WTC11 (cell line): ENCODE measurements at places on chromosomes 11 and 22.

DNA sequence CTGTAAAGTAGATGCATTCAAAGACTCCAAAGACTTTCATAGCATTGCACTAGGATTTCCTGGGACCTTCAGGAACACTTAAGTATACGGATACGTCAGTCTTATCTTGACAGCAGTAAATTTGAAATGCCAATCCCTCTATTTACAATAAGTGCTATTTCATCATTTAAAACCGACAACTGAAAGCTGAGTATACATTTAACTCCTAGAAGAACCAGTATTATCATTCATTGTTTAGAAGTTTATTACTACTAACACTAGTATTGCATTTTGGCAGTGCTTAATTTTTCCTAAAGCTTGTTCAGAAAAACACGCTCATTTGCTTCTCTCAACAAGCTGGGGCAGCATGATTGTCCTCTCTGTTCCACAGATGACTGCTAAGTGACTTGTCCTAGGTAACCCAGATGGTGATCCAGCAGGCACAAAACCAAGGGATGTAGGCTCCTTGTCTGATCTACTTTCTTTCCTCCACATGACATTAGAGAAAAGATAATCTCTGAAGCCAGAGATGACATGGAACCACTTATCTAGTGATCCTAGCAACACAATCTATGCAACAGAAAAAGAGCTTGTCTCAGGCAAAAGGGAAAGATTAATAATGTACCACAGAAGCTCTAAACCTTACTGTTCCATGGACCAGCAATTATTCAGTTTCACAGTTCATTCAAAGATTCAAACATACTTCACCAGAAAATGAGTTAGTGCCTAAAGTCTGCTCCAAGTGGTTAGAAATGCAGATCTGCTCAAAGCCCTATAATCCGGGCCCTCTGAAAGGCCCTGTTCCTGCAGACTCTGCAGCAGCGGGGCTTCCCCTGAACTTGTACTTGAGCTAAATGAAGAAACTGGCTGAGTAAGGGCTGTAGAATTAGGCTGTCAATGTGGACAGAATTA is 5.2 kb downstream of the MAML2 start:
- no peak for DNase-seq

- no peak for DNase-seq
These were observed 48.2 kb upstream of the SMCO4 start for GRCh38 chr11:93591247-93591898.

- DNase-seq: no peak
These were observed 24.3 kb downstream of the MPPED1 start for GRCh38 chr22:43435851-43436811.

DNA sequence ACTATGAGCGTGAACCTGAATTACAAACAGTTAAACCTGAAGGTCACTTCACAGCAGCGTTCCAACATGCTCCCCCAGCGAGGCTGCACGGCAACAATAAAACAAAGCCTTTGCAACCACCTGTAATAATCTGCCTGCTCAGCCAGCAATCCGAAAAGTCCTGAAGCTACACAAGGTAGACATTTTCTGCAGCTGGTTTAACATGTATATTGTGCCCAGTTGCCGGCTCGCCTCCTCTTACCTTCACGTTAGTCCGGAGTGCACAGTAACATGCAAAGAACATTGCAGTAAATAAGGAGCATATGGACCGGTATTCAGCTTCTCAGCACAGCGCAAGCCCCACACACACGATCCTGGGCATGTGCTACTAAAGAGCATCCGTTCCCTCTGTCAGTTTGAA is 704.3 kb downstream of the DLG2 start:
- DNase-seq: no peak

DNA sequence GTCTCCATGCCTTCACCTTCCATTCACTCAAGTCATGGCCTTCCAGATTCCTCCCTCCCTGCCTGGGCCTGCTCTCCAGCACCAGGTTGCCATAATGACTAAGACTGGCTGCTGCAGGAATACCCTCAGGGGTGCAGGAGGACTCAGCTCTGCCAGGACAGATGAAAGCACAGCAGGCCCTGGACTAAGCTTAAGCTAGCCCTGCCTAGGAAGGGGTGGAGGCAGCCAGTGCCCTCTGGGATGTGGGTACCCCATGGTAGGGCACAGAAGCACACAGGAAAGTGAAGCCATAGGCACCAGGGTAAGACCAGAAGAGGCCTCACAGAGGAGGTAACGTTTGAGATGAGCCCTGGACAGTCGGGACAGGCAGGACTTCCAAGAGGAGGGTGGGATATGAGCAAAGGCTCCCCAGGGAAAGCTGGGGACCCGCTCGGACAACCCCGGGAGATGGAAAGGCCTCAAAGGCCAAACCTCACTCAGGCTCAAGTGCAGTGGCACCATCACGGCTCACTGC is 3.0 kb upstream of the RIN1 start:
- no peak for DNase-seq

GRCh38 chr11:30171661-30172060 is 59.2 kb upstream of the FSHB start:
- no peak for DNase-seq

DNA sequence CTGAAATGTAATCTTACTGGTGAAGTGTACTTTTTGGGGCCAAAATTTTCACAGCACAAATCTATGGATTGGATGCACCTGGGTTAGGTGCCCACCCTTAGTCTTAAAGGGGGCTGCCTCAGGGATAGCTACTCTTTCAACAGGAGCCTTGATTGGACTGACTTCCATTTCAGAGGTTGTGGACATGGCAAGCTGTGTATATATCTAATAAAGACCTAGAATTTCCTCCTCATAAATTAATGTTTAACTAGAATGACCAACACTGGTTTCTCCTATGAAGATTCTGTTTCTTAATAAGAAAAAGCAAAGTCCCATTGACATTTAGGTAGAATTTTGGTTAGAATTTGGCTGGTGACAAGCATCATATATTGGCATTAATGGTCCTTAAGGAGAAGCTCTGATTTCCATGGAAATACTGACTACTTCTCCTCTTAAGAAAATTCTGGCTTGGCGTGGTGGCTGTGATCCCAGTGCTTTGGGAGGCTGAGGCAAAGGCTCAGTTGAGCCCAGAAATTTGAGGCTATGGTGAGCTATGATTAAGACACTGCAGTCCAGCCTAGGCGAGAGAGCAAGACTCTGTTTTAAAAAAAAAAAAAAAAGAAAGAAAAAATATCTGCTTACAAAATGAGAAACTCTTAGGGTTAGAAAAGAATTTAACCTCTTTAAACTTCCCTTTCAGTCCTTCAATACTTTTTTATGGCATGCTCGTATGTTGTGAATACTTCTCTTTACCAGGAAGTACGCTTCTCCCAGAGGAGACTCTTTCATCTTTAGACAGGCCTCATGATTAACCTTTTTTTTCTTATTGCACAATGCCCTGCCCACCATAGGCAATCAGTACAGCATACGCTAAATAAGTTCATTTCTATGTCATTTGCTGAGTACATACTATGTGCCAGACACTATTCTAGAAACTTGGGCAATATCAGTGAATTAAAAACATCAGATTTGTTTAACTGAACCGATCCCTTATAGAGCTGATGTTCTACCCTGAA is 77.2 kb downstream of the PRR5L start:
- DNase-seq: no peak

- DNase-seq: no peak
These were observed 25.7 kb downstream of the TMEM225 start for GRCh38 chr11:123859731-123860130.

- no peak for DNase-seq
These were observed 14.0 kb downstream of the CFAP300 start for GRCh38 chr11:102061276-102061675.

DNA sequence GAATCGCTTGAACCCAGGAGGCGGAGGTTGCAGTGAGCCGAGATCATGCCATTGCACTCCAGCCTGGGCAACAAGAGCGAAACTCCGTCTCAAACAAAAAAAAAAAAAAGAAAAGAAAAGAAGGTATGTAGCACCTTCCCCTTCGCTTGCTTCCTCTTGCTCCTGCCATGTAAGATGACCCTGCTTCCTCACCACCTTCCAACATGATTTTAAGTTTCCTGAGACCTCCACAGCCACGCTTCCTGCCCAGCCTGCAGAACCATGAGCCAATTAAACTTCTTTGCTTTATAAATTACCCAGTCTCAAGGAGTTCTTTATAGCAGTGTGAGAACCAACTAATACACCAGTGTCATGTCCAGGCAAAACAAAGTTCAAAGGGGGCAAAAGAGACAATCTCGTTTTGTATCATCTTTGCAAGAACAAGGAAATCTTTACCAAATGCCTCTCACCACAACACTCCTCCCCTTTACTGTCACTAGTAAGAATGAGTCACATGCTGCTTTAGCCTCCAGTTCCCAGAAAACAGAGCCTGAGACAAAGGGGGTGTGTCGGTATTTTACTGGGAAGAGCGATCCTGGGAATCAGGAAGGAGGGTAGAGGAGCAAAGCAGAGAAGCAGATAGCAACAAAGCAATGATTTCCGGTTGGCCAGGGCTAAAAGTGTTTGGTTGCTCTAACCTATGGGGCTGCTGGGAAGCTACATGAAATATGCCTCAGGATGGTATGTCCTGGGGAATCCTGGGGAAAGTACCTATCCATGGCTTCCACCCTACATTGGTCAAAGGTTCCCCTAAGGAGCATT is 10.5 kb upstream of the MCHR1 start:
- no peak for DNase-seq

GRCh38 chr11:3108183-3108721 is 51.0 kb upstream of the CARS1 start:
- DNase-seq: peak; percentile 6

DNA sequence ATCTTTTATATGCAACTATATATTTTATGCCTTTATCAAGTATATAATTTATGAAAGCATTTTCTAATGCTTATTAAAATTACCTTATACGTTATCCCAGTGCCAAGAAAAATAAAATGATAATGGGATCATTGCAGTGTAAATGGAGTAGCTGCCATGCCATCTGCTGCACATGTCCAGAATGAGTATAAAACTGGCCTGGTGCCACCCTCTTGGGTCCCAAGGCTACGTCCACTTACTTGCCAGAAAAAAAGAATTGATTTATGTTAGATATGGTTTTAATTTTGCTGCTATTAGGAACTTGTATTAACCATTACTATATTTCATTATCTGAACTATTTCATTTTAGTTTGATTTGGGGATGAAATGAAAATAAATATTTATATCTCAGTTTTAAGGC is 1127.1 kb upstream of the CNTN5 start:
- DNase-seq: no peak

DNA sequence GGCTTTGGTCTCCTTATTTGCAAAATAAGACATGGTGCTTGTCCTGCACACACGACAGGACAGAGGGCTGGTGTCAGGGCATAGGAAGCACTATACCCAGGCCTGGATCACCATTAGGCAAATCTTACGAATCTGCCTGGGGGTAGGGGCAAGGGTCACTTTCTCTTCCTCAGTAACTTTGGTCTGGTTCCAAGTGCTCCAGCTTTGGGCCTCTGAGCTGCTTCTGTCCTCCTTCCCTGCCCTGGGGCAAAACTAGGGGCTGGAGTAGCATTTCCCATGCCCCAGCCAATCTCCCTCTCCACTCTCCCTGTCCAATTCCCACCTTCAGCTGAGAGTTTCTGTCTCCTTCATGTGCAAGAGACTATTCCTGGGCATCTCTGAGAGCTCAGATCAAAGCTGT is 123.7 kb upstream of the NECTIN1 start:
- DNase-seq: no peak

- no peak for DNase-seq
These were observed 436.9 kb downstream of the BUD13 start for GRCh38 chr11:116335891-116336290.

DNA sequence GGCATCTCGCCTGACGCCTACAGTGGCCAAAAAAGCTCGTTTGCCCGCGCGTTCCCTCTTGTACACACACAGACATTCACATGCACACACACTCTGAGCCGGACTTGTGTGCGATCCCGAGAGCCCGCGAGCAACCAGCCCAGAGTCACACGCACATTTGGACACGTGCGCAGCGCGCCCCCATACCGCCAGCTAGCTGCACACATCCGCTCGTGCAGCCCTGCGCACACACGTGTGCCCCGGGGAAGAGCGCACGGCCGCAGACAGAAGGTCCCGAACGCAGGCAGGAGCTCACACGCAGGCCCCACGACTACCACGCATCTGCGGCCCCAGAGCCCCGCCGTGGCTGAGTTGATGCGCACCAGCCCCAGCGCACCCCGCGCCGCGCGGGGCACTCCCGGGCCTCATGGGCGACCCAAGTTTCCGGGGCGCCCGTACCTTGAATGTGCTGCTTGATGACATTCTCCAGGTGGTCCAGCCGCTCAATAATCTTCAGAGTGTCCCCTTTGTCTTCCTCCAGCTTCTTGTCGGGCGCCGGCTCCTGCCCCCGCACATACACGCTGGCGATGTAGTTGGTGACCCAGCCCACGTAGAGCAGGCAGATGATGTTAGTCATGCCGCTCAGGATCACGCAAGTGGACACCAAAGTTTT is 758 bp downstream of the GALNT18 start:
- DNase-seq: peak; percentile 32

DNA sequence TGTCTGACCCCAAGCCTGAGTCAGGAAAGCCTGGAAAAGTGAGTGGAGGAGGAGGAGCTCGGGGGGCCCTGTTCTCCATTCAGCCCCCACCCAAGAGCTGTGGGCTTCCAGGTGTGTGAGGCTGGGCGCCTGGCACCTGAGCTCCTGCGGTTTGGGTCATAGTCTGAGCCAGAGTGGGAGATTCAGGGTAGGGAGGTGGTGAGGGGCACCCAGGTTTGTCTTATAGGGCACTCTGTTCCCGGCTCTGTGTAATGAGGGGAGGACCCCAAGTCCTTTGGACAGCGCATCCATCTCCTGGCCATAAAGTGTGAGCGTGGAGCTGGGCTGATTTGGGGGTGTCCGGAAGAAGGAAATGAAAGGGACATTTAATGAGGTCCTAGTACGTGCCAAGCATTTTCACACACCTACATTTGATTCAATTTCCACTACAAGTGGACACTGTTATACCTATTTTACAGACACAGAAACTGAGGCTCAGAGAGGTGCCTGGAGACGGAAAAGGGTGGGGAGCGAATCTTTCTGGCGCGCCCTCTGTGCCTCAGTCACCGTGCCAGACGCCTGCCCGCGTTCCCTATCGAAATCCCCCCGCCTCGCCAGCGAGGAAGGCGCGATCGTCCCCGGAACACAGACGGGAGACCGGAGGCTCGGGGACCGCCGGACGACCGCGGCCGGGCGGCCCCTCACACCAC is 1.2 kb downstream of the NPTXR start:
- no peak for DNase-seq

- DNase-seq: peak; percentile 83
These were observed 8.1 kb upstream of the DGKZ start for GRCh38 chr11:46338988-46339666.

DNA sequence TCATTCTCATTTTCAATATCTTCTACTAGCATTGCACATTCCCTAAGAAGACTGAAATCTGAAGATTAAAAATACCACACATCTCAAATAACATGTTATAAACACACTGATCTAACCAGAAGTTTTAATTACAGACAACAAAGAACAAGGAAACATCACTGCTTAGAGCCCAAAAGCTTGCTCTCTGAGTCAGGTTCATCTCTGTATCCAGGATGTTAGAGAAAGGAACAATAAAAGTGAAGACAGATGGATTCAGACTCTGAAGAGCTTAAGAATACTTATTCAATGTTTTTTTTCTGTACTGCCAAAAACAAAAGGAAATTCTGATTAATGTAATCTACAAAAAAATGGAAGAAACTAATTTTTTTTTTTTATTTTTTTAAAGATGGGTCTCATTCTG is 16.5 kb downstream of the RDX start:
- no peak for DNase-seq

- no peak for DNase-seq
These were observed 58.8 kb upstream of the ZBED5 start for GRCh38 chr11:10916665-10917064.
